NCI-H345 (cell line): ENCODE measurements at places on chromosomes 7 and 10.

- no peak for DNase-seq
These were observed at the start of gene STK31 for GRCh38 chr7:23710000-23710399. Gene STK31, plus strand, starts transcription at chr7:23710219. Its CDS starts 67 bp downstream, at chr7:23710286.

DNA sequence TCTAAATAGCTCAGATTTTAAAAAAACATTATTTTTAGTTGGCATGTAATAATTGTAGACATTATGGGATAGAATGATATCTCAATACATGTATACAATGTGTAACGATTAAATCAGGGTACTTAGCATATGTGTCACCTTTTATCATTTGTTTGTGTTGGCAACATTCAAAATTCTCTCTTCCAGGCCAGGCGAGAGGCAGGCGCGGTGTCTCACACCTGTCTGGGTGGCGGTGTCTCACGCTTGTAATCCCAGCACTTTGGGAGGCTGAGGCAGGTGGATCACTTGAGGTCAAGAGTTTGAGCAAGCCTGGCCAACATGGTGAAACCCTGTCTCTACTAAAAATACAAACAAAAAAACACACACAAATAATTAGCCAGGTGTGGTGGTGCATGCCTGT is 151.7 kb downstream of the RTKN2 start:
- peak; percentile 2 for DNase-seq

GRCh38 chr7:33614357-33615117 is 290.8 kb upstream of the BMPER start:
- DNase-seq, result no peak

DNA sequence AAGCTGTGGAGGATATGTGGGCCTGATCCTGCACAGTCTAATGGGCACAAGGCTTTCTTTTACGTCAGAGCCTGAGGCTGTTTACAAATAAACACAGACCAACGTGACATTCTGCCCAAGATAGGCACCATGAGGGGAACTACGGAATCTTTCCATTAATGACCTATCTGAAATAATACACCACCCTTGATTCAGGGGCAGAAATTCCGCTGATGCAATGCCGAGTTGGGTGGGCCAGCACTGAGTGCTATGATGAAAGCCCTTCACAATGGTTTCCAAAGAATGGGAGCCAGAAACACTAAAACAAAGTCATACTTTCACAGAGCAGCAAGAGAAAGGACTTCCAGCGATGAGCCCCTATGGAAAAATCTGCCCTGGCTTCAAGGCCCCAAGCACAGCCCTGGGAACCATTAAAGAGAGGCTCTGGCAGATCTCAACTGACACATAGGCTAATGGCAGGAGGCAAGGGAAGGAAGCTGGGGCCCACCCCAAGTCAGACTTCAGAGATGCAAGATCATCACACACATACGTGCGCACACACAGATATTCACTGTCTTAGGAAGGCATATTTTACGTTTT is 72.2 kb upstream of the DLX6 start:
- no peak for DNase-seq

GRCh38 chr10:8489232-8489631 is 434.7 kb downstream of the GATA3 start:
- DNase-seq, result no peak
